ENCODE measurements at places on chromosomes 11 and 22.

- no peak for DNase-seq
These were observed 29.5 kb downstream of the TEF start for GRCh38 chr22:41411021-41411851.

GRCh38 chr11:32437495-32438345 is 2.4 kb upstream of the WT1 start:
- DNase-seq = peak; percentile 53

GRCh38 chr11:111720801-111721494 is 45.2 kb downstream of the PPP2R1B start:
- DNase-seq = no peak

- no peak for DNase-seq
These were observed 814.6 kb downstream of the DLG2 start for GRCh38 chr11:84812471-84812969.

GRCh38 chr11:61764606-61765260 is 12.3 kb downstream of the MYRF start:
- DNase-seq = no peak

DNA sequence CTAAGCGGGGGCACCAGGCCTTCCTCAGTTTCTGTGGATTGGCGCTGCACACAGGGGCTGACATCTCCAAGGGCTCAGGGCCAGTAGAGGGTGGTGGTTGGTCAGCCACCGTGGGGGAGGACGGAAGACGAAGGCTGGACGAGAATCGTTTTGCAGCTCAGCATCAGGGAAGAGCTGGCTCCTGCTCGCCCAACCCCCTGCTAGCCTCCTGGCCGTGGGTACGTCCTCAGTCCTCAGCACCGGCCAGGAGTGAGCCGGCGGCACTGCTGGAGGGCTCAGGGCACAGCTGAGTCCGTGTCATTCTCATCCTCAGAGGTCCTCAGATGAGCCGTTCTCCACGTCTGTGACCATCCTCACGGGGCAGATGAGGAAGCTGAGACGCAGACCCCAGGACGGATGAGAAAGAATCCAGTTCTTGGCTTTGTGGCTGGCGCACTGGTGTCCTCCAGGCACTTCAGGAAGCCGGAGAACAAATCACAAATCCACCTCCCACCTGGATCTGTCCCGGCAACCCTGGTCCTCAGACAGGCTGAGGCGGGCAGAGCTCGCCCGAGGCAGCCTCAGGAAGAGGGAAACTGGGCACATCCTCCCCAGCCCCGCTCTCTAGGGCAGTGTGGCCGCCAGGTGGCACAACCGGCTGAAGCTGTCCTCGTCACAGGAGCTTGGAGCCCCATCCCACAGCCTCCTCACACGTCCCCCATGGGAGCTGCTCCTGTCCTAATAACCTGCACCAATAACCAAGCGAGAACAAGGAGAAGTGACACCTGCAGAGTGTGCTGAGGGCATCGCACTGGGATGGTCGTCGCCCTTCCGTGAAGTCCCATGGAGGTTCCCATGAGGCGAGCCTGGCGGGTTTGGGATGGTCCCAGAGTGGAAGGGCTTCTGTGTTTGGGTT is 393.7 kb downstream of the BRD1 start:
- DNase-seq = peak; percentile 67

- DNase-seq = no peak
These were observed 1.8 kb upstream of the FIBIN start for GRCh38 chr11:26992031-26992541.

GRCh38 chr11:95713428-95713827 is 76.2 kb downstream of the FAM76B start:
- no peak for DNase-seq

- no peak for DNase-seq
These were observed 74.9 kb downstream of the PACSIN2 start for GRCh38 chr22:42939941-42940653.

GRCh38 chr11:100581318-100581717 is 105.8 kb upstream of the ARHGAP42 start:
- no peak for DNase-seq

Data from WTC11 (cell line).